ENCODE measurements at places on chromosomes 2 and 18. TPM values are rescaled to one million over a fixed set of nuclear protein-coding genes. Genes with fewer than 3 reads are reported as not detected.

- H3K27ac ChIP-seq: peak overlapping the region; percentile 88
- peaks cover 66% of the 10 kb centered on the region for H3K4me1 ChIP-seq
- H3K4me3 ChIP-seq: no peak overlapping the region
- DNase-seq: peak; percentile 77
- no peaks in the 10 kb centered on the region for H3K27me3 ChIP-seq
These were observed 113.8 kb downstream of the SH3RF3 start for GRCh38 chr2:109242654-109243331.

DNA sequence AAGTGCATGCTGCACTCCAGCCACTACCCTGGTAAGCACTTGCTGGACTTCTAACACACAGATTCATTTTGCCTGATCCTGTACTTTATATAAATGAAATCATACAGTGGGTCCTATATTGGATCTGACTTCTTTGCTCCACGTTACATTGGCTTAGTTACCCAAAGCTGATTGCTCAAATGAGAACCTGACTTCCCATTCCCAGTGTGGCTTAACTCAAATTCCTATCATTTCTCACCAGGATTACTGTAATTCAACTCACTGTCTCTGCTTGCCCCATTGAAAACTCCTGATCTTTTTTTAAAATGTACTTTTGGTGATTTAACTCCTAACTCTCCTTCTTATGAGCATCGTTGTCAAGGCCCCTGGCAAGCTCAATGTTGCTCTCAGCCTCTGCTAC, 1.4 kb downstream of the RSAD2 start:
- H3K4me3 ChIP-seq: no peak overlapping the region
- H3K36me3 ChIP-seq: no peaks in the 10 kb centered on the region
- DNase-seq: no peak
- H3K27me3 ChIP-seq: no peaks in the 10 kb centered on the region
- no peak overlapping the region for H3K27ac ChIP-seq
- H3K4me1 ChIP-seq: no peaks in the 10 kb centered on the region

Gene MYCN
- 3.7 TPM for total RNA-seq

Gene STAT4
- 0.89 TPM for total RNA-seq

- H3K36me3 ChIP-seq: no peaks in the 10 kb centered on the region
- no peaks in the 10 kb centered on the region for H3K27me3 ChIP-seq
- H3K4me3 ChIP-seq: no peak overlapping the region
- no peaks in the 10 kb centered on the region for H3K4me1 ChIP-seq
- no peak for DNase-seq
These were observed 930.2 kb upstream of the LRRTM1 start for GRCh38 chr2:81234711-81235110.

- no peaks in the 10 kb centered on the region for H3K27me3 ChIP-seq
- H3K4me3 ChIP-seq: no peak overlapping the region
- DNase-seq: no peak
These were observed 23.6 kb upstream of the GLS start for GRCh38 chr2:190856985-190857384.

Gene EEF1B2
- 474 TPM for total RNA-seq

GRCh38 chr2:124704071-124704925, 679.2 kb downstream of the CNTNAP5 start:
- H3K27ac ChIP-seq: no peak overlapping the region
- no peaks in the 10 kb centered on the region for H3K27me3 ChIP-seq
- H3K36me3 ChIP-seq: no peaks in the 10 kb centered on the region
- H3K4me1 ChIP-seq: no peaks in the 10 kb centered on the region

GRCh38 chr2:177275743-177276055, 11.2 kb upstream of the NFE2L2 start:
- H3K4me1 ChIP-seq: peaks cover 13% of the 10 kb centered on the region
- no peaks in the 10 kb centered on the region for H3K36me3 ChIP-seq
- DNase-seq: no peak
- no peak overlapping the region for H3K4me3 ChIP-seq
- H3K27me3 ChIP-seq: no peaks in the 10 kb centered on the region

Gene KCNIP3
- 0.47 TPM for total RNA-seq

Gene CFAP65
- total RNA-seq: not detected

Gene NOSTRIN
- not detected for total RNA-seq

DNA sequence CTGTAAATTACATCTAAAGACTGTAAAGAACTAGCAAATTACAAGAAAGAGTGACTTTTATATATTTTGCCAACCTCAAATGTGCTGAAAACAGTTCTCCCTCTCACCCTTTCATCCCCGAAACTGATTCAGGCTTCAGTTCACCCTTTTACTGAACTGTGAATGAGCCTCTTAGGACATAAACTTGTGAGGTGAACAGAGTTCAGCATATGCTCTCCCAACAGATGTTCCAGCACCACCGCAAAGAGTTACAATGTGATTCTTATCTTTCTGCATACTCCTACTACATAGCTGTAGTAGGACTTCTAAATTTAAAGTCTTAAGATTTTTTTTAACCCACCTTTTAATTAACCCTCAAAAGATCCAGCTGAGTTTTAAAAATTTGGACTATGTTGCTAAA, 1.2 kb upstream of the ZCCHC2 start:
- peaks cover 24% of the 10 kb centered on the region for H3K4me1 ChIP-seq

DNA sequence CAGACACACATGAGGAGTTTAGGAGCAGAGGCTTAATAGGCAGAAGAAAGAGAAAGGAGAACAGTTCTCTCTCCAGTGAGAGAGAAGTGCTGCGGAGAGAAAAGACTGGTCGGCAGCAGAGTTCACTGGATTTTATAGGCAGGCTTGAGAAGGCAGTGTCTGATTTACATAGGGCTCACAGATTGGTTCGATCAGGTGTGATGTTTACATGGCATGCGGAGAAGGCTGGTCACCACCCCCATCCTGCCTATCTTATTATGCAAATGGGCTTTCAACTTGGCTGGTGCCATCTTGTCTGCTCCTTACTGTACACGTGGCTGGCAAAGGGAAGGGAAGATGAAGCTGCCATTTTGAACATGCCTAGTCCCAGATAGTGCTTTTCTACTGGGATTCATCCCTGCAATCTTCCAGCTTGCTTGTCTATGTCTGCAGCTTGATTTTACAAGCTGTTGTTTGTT, 113.4 kb downstream of the AP1S3 start:
- no peaks in the 10 kb centered on the region for H3K36me3 ChIP-seq
- DNase-seq: no peak
- no peaks in the 10 kb centered on the region for H3K27me3 ChIP-seq
- H3K4me1 ChIP-seq: peaks cover 19% of the 10 kb centered on the region
- no peak overlapping the region for H3K27ac ChIP-seq

DNA sequence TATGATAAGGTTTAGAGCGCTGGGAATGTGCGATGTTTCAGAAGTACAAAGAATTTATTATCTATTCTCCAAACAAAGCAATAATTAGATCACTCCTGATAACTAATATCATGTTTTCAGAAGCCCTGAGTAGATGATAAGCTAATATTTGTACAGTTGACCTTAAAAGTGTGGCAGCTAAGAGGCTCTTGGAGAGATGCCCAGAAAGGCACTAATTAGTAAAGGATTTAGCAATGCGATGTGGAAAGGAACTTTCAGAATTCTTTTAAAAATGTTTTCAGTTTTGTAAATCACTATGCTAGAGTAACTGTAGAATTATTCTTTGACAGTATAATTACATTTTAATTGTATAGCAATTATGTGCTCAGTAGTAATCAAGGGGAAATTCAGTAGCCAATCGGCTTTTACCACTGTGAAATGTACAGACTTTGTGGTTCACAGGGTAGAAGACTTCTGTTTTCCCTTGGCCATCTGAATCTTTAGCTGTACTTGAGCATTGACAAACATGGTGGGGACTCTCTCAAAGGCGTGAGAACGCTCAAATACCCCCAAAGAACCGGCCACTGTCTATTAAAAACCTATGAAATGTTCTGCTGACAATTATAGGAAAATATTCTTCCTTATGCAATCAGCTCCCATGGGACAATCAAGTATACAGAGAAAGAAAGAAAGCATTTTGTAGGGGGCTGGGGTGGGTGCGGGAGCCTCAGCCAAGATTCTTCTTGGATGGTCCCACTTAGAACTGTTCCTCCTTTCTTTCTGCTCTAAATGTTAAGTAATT, 262.8 kb upstream of the AGAP1 start:
- no peak overlapping the region for H3K4me3 ChIP-seq
- H3K36me3 ChIP-seq: no peaks in the 10 kb centered on the region
- no peaks in the 10 kb centered on the region for H3K4me1 ChIP-seq
- H3K27me3 ChIP-seq: 0 out of 2 replicates have a peak, but pooled peaks cover 2% of the 10 kb centered on the region
- H3K27ac ChIP-seq: no peak overlapping the region
- no peak for DNase-seq

DNA sequence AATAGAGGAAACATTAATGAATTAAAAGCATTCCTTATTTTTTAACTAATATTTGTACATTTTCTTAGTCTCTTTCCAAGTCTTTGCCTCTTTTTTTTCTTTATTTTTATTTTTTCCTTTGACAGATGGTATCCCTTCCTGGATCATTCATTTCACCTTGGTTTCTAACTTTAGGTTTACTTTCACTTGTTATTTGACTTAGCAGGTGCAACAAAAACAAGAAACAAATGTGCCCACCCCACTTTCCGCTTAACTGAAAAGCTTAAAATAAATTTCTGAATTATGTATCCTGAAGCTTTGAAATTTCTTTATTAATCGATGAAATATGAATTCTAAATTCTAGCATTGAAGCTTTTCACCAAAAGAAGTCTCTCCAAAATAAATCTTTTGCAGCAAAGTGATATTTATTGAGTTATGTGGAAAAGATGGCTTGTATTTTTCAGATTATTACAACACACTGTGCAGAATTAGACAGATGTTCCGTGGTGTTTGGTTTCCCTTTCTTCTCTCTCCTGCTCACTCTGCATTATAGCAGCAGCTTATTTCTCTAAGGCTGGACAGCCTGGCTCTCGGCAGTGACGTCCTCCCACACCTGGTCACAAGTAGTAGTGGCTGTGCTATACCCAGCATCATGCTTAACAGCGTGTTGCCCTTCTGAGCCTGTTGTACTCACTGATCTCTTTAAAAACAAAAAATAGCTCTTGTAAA, 99.1 kb upstream of the ZNF397 start:
- H3K36me3 ChIP-seq: no peaks in the 10 kb centered on the region
- H3K27me3 ChIP-seq: no peaks in the 10 kb centered on the region
- no peak for DNase-seq
- no peaks in the 10 kb centered on the region for H3K4me1 ChIP-seq
- H3K27ac ChIP-seq: no peak overlapping the region

Gene STK17B
- total RNA-seq: 41.5 TPM

Gene PLB1
- total RNA-seq: 4.5 TPM

DNA sequence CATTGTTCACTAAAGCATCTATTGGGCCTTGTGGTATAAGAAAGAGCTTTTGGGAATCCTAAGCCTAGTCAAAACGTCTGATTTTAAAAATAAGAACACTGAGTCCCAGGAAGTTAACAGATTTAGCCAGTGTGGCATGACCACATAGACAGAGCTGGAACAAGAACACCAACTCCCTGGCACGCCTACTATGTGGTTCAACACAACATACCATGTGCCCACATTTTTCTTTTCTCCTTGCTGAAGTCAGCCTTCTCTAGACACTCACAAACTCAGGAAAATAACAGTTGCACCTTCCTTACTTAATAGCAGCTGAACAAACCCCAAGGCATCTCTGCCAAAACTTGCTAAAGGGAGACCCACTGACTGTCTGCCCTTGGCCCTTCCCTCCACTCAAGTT, 124.8 kb downstream of the C1D start:
- H3K4me3 ChIP-seq: no peak overlapping the region
- H3K36me3 ChIP-seq: no peaks in the 10 kb centered on the region

GRCh38 chr2:8000870-8001269, 681.0 kb upstream of the ID2 start:
- H3K4me1 ChIP-seq: peaks cover 27% of the 10 kb centered on the region
- DNase-seq: no peak
- no peaks in the 10 kb centered on the region for H3K27me3 ChIP-seq
- H3K27ac ChIP-seq: no peak overlapping the region

- no peak for DNase-seq
- H3K27me3 ChIP-seq: no peaks in the 10 kb centered on the region
- H3K4me3 ChIP-seq: no peak overlapping the region
- H3K36me3 ChIP-seq: no peaks in the 10 kb centered on the region
- H3K4me1 ChIP-seq: no peaks in the 10 kb centered on the region
- no peak overlapping the region for H3K27ac ChIP-seq
These were observed 297.6 kb upstream of the NRXN1 start for GRCh38 chr2:51329512-51329911.

GRCh38 chr18:30192216-30192615, 850.3 kb downstream of the DSC3 start:
- no peak overlapping the region for H3K27ac ChIP-seq
- no peak overlapping the region for H3K4me3 ChIP-seq
- no peak for DNase-seq
- H3K4me1 ChIP-seq: no peaks in the 10 kb centered on the region

Gene IL18R1
- not detected for total RNA-seq

DNA sequence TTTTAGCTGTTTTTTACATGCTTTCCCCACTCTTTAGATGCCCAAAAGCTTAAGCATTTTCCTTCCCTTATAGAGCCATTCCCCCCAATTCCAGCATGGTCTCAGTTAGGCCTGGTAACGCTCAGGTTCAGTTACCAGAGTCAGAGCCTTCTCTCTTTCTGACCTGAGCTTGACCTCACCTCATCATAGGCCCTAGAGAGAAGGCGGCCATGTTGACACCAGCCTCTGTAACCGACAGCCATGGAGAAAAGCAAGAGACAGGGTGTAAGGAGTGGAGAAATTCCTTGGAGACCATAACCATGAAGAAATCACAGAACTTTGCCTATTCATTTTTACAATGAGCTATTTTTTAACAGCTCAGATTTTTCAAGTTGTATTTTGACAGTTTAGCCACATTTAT, 99.4 kb downstream of the RTN4 start:
- H3K4me3 ChIP-seq: no peak overlapping the region
- H3K27ac ChIP-seq: no peak overlapping the region
- peaks cover 24% of the 10 kb centered on the region for H3K4me1 ChIP-seq
- H3K27me3 ChIP-seq: no peaks in the 10 kb centered on the region
- no peaks in the 10 kb centered on the region for H3K36me3 ChIP-seq

DNA sequence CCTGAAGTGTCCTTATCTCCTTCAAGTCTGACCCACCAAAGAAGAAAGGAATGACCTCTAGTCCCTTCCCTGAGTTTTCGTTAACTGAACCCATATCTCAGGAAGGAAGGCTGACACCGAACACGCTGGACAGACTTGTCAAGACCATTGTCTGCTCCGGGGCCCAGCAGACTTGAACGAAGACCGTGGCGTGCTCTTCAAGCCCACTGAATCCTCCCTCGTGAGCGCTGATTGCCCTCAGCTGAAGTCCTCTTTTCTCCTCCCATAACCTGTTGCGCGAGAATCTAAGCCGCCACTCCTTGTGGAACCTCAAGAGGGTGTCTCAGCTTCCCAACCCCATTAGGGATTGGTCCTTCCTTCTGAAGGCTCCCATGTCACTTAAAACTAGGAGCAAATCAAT, 634 bp upstream of the CNDP1 start:
- no peaks in the 10 kb centered on the region for H3K36me3 ChIP-seq
- DNase-seq: no peak
- no peaks in the 10 kb centered on the region for H3K27me3 ChIP-seq

Gene CYP27C1
- 0.63 TPM for total RNA-seq

- H3K4me3 ChIP-seq: no peak overlapping the region
- DNase-seq: no peak
- H3K4me1 ChIP-seq: no peaks in the 10 kb centered on the region
- H3K36me3 ChIP-seq: peaks cover 6% of the 10 kb centered on the region
These were observed 88.7 kb upstream of the WDSUB1 start for GRCh38 chr2:159375241-159375640.

- no peaks in the 10 kb centered on the region for H3K27me3 ChIP-seq
- no peak overlapping the region for H3K27ac ChIP-seq
These were observed 29.1 kb upstream of the INO80D start for GRCh38 chr2:206115026-206115578.

All from SJSA1 (cell line).